ENCODE measurements at places on chromosomes 3 and 15.

DNA sequence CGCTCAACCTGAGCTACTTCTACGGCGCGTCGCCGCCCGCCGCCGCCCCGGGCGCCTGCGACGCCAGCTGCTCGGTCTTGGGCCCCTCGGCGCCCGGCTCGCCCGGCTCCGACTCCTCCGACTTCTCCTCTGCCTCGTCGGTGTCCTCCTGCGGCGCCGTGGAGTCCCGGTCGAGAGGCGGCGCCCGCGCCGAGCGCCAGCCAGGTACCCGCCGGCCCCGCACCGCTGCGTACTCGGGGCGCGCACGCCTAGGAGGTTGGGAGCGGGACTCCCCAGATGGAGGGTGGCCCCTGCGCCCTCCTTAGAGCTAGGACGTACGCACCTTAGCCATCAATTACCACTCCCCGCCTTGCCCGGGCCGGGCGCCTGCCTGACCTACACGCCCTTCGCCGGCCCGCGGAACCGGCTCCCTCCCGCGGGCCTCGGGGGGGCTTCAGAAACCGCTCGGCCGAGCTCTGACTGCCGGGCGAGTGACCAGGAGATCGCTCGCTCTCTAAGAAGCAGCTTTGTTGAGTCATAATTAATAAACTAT, 466 bp downstream of the NFKBIZ start:
- no peak for DNase-seq

DNA sequence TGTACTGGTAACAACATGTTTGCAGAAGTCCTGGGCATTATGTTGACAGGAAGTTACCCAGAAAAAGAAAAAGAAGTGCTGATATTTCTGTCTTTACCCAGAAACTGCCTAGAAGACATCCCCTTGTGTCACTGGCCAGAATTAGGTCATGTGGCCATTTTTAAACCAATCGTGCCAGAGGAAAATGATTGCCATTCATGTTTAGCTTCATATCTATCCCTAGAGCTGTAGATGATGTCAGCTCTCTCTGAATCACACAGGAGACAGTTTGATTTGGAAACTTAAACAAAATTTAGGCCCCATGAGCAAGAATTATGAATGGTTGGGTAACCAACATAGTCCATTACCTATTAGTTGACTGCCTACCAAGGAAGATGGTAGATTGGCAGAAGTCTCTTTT, 8.9 kb upstream of the PLOD2 start:
- DNase-seq, result no peak

DNA sequence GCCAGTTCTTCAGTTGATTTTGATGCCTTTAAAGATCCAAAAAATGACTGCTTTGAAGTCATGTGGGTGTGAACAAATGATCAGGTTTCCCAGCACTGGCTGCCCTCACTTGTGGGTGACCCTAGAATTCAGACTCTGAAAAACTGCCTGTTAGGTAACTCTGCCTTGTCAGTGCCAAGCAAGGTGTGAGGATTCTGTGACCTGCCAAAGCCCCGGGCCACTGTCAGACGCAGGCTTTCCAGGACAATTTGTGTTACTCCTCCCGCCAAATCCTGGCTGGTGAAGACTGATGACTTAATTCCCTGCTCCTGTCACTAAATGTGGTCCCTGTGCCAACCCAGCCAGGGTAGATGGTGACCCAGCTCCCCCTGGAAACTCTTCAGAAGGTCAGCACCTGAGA, 99.2 kb upstream of the PSMD6 start:
- no peak for DNase-seq

GRCh38 chr3:36957862-36958686, 13.2 kb upstream of the TRANK1 start:
- DNase-seq, result peak; percentile 72

- no peak for DNase-seq
Observed at GRCh38 chr3:160103397-160103796, 114.8 kb downstream of the IL12A start.

- peak; percentile 55 for DNase-seq
Observed at GRCh38 chr3:30502742-30503073, 103.7 kb upstream of the TGFBR2 start.

DNA sequence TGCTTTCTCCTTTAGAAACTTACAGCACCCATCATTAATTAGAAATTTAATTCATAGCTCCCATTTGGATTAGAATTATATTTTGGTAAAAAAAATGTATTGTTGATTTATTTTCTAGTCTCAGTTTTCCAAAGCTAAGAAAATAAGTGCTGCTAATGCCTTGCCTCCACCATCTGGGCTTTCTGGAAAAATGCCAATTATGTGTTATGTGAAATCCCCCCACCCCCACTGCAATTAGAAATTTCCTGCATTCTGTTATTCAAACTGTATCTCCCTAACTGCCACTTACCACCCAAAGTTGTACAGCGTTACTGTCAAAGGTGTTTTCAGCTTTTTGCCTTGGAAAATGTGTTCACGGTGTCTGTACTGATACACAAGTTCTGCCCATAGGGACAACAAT, 617.2 kb upstream of the UBE2E2 start:
- DNase-seq, result no peak

- no peak for DNase-seq
Observed at GRCh38 chr3:11167590-11167989, 13.3 kb downstream of the HRH1 start.

DNA sequence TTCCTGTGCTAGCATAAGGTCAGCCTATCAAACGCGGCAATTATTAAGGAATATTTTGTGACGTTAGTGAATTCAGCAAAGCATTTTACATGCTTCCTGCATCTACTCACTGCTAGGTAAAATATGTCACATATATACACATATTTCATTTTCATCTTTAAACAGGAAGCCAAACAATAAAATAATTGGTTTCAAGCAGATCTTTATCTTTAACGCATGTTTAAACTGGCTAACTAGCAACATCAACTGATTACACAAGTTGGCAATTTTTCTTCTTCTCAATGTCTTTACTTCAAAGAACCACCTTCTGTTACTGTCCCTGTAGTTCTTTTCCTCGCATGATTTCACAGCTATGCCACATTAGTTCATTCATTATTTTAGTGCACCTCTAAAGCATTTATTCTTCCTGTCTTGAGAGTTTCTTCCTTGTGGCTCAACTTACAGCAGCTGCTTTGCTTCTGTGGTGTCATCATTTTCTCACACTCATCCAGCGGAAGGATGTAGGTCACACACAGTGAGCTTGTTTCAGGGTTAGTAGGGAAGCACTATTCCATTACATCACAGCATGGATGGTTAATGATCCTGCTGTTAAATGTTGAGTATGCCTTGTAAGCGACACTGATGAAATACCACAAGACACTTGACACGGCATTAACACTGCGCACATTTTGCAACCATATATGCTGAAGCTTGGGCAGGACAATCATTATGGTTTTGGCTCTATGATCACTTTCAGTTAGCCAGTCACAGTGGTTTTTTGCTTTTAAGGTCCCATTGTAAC, 2.3 kb upstream of the BCHE start:
- DNase-seq, result no peak

DNA sequence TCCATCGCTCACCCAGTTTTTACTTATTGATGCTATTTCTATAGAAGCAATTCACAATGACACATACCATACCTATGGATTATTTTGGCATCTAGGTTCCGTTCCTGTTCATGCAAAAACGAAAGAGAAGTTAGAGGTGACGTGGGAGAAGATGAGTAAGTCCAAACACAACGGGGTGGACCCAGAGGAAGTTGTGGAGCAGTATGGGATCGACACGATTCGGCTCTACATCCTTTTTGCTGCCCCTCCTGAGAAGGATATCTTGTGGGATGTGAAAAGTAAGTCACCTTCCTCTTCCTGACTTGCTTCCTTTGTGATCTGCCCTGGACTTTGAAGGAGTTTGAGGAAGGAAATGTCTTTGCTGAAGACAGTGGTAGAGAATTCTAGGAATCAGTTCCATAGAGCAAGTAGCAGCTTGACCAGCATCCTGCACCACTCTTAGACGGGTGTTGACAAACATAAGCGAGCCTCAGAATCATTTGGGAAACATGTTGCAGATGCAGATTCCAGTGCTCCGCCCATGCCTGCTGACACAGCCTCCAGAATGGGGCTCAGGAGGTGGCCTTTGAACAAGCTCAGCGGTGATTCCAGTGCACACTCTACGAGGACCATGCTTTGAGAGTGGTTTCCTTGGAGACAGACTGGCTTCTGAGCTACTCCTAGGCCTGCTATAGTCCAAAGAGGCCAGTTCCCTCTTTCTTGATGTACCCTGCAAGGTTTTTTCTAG, 78.4 kb upstream of the LIMD1 start:
- no peak for DNase-seq

DNA sequence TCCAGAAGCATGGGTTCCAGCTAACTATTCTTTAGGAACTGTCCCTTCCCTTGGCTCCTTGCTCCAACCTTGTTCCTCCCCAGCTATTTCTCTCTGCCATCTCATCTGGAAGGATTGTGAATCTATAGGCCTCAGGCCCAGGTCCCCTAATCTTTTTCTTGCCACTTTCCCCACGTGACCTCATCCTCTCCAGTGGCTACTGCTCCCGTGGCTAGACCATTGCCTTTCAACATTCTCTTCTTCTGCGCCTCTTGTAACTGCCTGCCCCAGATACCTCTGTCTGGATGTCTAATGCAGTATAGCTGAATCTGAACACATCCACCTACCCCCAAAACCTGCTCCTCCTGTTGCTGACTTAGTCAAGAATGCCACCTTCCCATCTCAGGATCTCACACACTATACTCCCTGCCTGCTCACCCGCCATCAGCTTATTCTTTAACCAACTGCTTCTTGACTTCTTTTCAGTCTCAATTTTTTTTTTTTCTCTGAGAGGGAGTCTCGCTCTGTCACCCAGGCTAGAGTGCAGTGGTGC, 5.2 kb downstream of the GPX1 start:
- DNase-seq, result no peak

- no peak for DNase-seq
Observed at GRCh38 chr3:110614186-110614585, 457.4 kb upstream of the NECTIN3 start.

GRCh38 chr3:107911337-107912000, 179.4 kb downstream of the CD47 start:
- no peak for DNase-seq

DNA sequence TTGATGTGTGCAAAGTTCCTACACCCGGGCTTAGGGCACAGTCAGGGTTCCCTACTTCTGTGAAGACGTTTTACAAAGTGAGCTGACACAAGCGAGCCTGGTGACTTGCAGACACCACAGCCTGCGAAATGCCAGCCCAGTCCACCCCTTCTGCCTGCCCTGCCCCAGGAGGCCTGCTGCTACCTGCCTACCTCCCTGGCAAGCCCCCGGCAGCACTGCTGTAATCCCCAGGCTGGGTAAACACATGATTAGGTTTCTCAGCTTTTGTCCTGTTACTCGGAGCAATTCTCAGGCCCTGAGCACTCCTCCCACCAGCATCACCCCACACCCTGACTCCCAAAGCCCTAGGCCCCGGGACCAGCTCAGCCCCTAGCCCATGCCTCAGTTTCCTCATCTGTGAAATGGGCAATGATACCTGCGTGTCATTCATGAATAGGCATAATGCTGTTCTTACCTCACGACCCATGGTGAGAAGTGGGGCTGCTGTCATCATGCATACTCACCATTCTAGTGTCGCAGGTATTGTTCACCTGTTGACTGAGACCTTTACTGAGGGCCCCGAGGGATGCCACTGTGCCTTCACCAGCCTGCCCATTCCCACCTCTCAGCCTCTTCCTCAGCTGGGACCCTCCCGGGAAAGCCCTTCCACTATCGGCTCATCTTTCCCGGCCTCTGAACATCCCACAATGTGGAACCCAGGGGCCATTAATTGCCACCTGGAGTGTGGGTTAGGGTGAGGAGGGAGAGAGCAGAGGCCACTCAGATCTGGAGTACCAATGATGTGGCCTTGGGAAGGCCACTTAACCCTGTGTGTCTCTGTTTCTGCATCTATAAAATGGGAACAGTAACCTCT, 31.5 kb upstream of the SLC6A6 start:
- no peak for DNase-seq

DNA sequence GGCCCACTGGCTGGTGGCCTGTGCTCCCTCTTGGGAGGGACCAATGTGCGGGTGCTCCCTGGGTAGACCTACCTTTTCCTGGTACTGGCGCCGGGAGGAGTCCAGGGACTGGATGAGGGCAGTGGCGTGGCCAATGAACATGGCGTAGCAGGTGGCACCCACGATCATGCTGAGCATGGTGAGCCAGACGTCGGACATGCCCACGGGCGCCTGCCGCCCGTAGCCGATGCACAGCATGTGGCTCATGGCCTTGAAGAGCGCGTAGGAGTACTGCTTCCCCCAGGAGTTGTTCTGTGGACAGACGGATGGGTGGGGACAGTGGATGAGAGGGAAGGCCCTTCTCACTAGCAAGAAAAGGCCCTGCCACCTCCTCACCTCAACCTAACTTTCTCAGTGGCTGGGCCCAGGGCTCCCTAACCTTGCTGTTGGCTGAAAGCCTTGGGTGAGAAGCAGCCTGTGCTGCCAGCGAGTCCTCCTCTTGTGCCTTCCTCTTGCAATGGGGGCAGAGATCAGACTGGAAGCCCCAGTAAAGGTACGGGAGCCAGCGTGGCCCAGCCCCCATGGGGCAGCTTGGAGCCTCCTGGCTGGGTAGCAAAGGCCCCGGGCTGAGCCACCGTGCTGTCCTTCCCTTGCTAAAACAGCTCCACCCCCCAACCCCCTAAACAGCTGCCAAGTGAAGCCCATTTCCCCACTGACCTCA, 39.1 kb downstream of the HCN4 start:
- DNase-seq, result no peak

DNA sequence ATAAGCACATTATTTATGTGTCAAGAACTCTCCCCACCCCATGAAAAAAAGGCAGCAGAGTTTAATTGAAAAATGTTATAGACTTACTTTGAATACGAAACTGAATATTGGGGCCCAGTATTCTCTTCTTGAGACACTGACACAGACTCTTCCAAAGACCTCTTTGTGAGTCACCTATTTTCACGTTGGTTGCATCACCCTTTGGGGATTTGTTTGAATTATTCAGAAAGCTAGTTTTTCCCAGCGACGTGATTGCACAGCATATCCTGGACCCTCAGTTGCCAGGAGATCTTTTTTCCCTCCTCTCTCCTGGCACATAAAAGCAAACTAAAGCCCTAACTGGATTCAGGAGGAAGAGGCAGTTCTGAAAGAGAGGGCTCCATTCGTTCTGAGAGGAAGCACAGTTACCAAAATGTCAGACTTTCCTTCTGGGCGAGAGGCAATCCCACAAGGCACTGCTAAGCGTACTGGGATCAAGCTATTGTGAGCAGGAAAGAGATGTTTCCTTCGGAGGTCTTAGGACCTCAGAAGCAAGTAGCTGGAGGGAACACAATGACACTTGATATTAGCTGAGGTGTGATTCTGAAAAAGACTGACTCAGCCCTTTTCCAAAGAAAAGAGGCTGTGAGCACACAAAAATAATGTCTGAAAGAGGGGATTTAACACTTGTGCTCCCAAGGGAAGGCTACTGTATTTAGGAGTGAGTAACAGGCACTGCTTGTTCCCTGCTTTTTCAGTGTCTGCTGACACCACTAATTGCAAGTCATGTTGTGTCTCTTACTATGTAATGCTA, 65.8 kb upstream of the CADPS start:
- peak; percentile 39 for DNase-seq

GRCh38 chr3:78004571-78004970, 964.7 kb downstream of the ROBO2 start:
- DNase-seq, result no peak

DNA sequence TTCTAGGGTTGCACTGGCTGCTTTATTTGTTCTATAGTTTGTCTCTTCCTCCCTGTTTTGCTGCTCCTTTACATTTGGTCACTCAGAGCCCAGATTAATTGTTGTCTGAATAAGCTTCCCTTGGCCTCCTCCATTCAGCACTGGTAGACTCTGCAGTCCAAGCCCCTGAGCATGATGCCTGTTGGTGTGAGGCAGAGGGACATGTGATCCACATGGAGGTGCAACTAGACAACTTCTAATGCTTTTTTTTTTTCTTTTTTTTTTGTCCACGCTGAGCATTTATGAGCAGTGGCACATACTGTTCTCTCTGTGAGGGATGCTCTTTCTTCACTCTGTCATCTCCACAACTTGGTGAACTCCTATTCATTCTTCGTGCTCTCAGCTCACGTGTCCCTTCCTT, 167.3 kb upstream of the TBC1D5 start:
- DNase-seq, result no peak
